ENCODE measurements at places on chromosomes 12 and 14.

DNA sequence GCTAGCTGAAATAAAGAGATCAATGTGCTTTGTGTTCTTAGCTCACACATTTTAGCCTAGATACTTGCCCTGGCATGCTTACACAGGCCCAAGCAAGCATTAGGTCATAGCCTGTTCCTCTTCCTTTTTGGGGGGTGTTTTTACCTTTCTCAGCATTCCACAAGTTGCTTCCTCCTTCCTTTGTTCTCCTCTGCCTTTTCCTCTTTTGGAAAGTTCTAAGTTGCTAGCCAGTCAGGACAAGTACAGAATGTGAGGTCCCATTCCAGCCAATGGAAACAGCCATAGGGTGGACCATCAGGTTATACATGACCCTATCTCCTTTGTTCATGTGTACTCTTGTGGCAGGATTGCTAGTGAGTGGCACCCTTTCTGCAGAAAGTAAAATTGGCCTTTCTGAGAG, 154.9 kb downstream of the RASSF9 start:
- no peak for DNase-seq

- DNase-seq: no peak
Measured at GRCh38 chr12:3189282-3189681, 112.1 kb downstream of the TSPAN9 start.

DNA sequence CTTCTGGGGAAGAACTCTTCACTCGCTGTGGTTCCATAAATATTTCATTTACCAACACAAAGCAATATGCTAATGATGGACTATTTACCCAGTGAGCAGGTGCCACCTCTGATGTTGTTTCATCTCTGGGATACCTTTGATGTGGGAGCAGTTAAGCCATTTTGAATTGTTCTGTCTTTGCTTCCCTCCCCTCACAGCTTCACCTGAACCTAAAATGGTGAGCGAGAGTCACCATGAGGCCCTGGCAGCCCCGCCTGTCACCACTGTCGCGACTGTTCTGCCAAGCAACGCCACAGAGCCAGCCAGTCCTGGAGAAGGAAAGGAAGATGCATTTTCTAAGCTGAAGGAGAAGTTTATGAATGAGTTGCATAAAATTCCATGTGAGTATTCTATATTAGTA, 352.7 kb downstream of the SYT1 start:
- no peak for DNase-seq

GRCh38 chr14:42572032-42572431, 965.4 kb downstream of the LRFN5 start:
- no peak for DNase-seq

- no peak for DNase-seq
Measured at GRCh38 chr12:54195737-54196347, 7.1 kb upstream of the SMUG1 start.

DNA sequence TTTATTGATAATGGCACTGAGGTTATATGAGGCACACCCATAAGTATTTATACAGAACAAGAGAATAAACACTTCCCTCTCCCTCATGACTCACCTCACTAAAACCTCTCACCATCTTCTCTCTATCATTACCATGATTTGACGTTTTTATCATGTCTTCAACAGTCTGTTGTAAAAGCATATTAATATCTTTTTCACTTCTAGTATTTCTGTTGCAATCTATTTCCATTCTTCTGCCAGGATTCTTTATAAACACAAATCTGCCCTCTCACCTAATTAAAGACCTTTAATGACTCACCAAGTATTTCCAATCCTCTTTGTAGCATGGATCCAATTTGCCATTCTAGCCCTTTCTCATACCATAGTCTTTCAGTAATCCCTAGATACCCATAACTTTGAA, 527.7 kb downstream of the SLC16A7 start:
- DNase-seq: no peak

- no peak for DNase-seq
Measured at GRCh38 chr12:10101648-10102220, 2.9 kb upstream of the CLEC1A start.

GRCh38 chr14:33510063-33510481, 440.8 kb downstream of the EGLN3 start:
- DNase-seq: no peak

GRCh38 chr14:73851000-73851399, 631 bp upstream of the PTGR2 start:
- no peak for DNase-seq

- no peak for DNase-seq
Measured at GRCh38 chr12:67241482-67241881, 27.7 kb upstream of the CAND1 start.

GRCh38 chr12:49922349-49923034, 18.8 kb upstream of the FAIM2 start:
- no peak for DNase-seq

DNA sequence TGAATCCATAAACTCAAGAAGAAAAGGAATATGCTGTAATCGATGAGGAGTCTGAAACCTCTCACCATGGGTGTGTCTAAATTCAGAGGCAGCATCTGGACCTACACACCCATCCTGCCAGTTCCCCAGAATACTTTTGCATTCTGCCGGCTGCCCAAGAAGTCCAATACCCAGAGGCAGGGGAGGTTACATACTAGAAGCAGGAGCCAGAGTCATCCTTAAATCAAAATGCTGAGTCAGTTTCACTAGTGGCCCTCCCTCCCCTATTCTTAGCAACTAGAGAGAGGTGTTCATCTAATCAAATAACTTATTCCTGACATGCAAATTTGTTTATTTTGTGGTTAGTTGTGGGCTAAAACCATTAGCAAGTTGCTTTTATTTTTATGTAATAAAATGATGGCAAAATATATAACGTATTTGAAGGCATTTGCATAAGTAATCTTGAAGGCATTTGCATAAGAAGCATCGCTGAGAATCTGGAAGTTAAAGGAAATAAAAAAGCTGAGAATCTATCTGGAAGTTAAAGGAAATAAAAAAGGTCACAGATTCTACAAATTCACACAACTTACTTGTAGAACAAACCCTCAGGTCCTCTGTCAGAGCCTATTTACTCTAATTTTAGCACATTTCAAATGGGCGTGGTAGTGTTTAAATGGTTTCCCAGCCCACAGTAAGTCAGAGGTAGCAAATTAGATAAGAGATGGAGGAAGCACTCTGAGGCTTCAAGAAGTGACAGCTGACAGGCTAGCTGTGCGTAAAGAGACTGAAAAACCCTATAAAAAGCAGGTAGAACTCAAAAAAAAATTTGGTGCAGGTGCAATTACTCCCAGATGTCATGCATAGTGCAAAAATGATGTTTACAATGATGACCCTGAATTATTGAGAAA, 7.8 kb downstream of the BHLHE41 start:
- DNase-seq: no peak

DNA sequence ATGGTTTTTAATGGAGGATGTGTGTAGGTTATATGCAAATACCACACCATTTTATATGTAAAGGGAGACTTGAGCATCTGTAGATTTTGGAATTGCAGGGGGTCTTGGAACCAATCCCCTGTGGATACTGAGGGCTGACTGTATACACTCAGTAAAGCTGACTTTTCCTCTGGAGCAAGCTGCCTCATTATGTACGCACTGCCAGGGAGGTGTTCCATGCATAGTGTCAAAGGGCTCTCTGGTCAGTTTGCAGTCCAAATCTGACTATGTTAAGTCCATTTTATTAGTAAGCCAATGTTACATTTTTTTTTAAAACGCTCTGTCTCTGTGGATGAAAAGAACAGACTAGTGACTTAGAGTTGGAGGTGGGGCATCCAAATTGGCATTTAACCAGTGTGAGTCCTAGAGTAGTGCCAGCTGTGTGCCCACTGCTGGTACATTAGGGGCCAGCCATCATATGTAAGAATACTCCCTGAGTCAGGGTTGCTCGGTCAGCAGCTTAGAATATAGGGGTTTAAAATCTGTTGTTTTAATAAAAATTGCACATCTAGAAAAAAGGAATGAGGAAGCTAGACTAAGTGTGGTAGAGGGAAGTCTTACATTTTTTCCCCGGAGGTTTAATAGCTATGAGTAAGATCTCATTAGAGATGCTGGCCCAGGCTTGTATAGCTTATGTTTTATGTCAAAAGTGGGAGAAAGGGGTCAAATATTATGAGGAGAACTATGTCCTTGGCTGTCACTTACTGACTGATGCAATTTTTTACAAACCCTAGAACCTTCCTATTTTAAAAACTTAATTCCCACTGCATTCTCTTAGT, 87.0 kb downstream of the TESC start:
- DNase-seq: no peak
